ENCODE measurements at places on chromosomes 5 and 9. TPM values are rescaled to one million over a fixed set of nuclear protein-coding genes. Genes with fewer than 3 reads are reported as not detected.

Gene PRR16
- 2.3 TPM for total RNA-seq

Gene PCDHGB7
- 11.3 TPM for total RNA-seq

Gene C8G
- total RNA-seq: 10.8 TPM

Gene PRRT1B
- not detected for total RNA-seq

DNA sequence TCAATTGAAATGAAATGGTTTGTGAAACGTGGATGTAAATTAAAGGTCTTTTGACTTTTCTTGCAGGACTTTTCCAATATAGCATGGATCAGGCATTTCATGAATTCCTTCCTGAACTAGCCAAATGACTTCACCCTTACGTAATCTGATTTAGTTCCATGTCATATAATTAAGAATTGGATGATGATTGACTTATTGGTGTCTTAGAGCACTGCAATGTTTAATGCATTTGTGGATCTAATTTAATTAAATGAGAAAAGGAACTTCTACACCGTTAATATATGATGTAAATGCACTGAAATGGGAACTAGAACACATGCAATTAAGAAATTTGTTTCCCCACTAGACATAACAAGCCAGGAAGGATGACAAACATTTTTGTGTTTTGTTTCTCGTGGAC is 228.8 kb downstream of the FBXL7 start:
- no peaks in the 10 kb centered on the region for H3K27me3 ChIP-seq
- H3K4me3 ChIP-seq: no peak overlapping the region
- peaks cover 15% of the 10 kb centered on the region for H3K4me1 ChIP-seq
- DNase-seq: no peak

- H3K4me3 ChIP-seq: peak within 1 kb of the TSS; percentile 51
- peak; percentile 92 for DNase-seq
- no peaks in the 10 kb centered on the region for H3K4me1 ChIP-seq
- no peak within 1 kb of the TSS for H3K27ac ChIP-seq
These were observed at the start of gene KCNN2 for GRCh38 chr5:114361724-114362196. Gene KCNN2, plus strand, starts transcription at chr5:114362070. Its CDS starts 70 bp downstream, at chr5:114362140.

GRCh38 chr5:124649491-124650146 is 96.8 kb downstream of the ZNF608 start:
- H3K36me3 ChIP-seq: peaks cover 20% of the 10 kb centered on the region
- H3K27ac ChIP-seq: peak overlapping the region; percentile 76

DNA sequence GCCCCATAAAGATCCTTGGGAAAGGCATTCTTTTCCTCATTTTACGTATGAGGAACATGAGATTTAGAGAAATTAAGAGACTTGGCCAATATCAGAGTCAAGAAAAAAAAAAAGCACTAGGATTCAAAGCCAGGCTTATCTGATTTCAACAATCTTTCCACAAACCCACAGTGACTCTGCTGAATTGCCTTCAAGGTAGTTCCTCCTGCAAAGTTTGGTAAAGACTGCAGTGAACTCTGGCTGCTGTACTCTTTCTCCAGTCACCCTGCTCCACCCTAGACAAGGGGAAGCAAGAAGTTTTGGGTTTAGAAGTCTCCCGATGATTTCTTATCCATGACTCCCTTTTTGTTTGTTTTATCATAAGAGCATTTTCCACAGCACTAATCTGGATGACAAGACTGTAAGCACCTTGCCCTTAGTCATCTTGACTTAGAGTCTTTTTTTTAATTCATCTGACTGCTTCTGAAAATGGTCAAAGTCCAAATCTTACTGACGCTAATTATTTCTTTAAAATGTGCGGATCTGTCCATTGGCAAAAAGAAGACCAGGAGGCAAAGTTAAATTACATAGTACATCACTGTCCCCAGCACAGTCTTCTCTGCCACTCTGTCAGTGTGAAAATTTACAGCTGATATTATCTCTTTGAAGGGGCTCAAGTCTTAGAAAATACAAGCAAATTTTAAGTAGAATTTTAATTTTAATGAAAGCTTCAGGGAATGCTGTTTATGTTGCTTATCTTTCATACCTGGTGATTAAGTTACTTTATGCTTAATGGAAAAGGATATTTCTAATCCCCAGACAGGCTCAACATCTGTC is 180.1 kb downstream of the TTLL11 start:
- no peaks in the 10 kb centered on the region for H3K27me3 ChIP-seq
- no peak overlapping the region for H3K4me3 ChIP-seq
- no peaks in the 10 kb centered on the region for H3K36me3 ChIP-seq
- DNase-seq: no peak

DNA sequence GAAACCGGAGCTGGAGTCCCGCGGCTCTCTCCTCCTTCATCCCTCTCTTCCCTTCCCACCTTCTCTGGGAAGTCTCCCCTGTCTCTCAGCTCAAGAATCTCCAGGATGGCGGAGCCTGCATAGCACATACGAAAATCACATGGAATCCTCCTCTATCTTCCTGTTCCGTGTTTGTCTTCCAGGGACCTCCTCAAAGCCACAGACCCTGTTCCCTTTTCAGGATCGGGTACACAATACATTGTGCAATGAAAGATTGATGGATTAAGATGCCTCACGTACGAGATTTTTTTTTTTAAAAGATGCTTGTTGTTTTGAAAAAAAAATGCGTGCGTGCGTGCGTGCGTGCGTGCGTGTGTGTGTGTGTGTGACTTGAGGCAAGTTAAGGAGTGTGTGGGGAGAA is 46.6 kb upstream of the OLFM1 start:
- no peaks in the 10 kb centered on the region for H3K4me1 ChIP-seq
- H3K27ac ChIP-seq: no peak overlapping the region
- no peak overlapping the region for H3K4me3 ChIP-seq
- no peak for DNase-seq

GRCh38 chr5:172585114-172585513 is 55.9 kb upstream of the NEURL1B start:
- no peaks in the 10 kb centered on the region for H3K36me3 ChIP-seq
- DNase-seq: no peak
- H3K27ac ChIP-seq: no peak overlapping the region
- no peaks in the 10 kb centered on the region for H3K27me3 ChIP-seq
- H3K4me3 ChIP-seq: no peak overlapping the region

DNA sequence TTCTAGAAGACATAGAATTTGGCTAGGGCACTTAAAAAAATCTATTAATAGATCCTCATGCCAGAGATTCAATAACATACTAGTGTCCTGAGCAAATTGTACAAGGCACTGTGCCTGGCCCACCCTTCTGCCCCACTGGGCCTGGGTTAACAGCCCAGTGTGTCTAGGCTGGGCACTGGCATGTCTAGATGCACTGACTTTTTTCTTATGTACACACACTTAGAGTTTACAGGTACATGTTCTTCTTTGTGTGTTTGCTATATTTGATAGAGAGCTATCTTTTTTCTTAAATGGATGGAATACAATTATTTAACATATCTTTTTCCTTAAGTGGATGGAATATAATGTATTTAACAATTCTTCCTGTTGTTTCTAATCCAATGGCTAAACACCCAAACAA is 241.5 kb downstream of the AUH start:
- H3K4me1 ChIP-seq: peaks cover 24% of the 10 kb centered on the region
- H3K27ac ChIP-seq: peak overlapping the region; percentile 70
- H3K4me3 ChIP-seq: no peak overlapping the region

DNA sequence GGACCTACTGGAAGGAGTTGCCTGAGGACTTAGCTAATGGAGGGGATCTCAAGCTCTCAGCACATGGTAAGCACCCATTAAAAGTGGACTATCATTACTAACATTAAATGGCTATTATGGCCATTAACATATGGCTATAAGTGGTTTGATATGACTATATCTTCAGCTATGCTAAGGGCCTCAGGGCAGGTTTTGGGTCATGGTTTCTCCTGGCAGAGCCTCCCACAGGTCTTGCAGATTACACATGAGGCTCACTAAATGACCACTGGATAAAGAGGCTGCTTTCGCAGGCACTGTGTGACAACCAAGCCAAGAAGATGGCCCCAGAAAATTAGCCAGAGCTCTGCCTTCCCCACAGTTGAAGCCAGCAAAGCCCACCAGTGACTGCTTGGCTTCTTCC is 15.4 kb downstream of the CCNJL start:
- no peak for DNase-seq
- no peak overlapping the region for H3K4me3 ChIP-seq
- peaks cover 12% of the 10 kb centered on the region for H3K4me1 ChIP-seq
- H3K36me3 ChIP-seq: no peaks in the 10 kb centered on the region

- H3K36me3 ChIP-seq: no peaks in the 10 kb centered on the region
- H3K27ac ChIP-seq: no peak overlapping the region
- no peak overlapping the region for H3K4me3 ChIP-seq
- H3K4me1 ChIP-seq: no peaks in the 10 kb centered on the region
- peak; percentile 18 for DNase-seq
These were observed 41.6 kb upstream of the MROH2B start for GRCh38 chr5:41112486-41113455.

DNA sequence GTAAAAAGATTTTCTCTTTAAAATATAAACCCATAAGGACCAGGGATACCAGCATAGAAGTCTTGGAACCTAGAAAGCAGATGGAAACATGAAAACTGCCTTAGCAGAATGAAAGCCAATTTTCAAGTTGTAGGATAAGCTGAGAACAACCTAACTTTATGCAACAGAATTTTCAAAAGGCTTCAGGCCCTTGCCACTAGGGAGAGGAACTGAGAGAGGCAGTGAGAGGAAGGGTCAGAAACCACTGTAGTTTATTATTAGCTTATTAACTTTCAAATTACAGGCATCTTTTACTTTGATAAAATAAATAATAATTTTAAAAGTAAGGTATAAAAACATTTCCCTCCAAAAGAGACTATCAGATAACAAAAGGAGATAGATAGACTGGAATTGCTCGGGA is 33.4 kb downstream of the FAM81B start:
- no peaks in the 10 kb centered on the region for H3K27me3 ChIP-seq
- H3K36me3 ChIP-seq: no peaks in the 10 kb centered on the region

- no peaks in the 10 kb centered on the region for H3K36me3 ChIP-seq
- no peaks in the 10 kb centered on the region for H3K27me3 ChIP-seq
- no peak for DNase-seq
- no peak overlapping the region for H3K27ac ChIP-seq
- no peak overlapping the region for H3K4me3 ChIP-seq
- H3K4me1 ChIP-seq: peaks cover 26% of the 10 kb centered on the region
These were observed 119.1 kb downstream of the C9orf50 start for GRCh38 chr9:129501771-129502319.

DNA sequence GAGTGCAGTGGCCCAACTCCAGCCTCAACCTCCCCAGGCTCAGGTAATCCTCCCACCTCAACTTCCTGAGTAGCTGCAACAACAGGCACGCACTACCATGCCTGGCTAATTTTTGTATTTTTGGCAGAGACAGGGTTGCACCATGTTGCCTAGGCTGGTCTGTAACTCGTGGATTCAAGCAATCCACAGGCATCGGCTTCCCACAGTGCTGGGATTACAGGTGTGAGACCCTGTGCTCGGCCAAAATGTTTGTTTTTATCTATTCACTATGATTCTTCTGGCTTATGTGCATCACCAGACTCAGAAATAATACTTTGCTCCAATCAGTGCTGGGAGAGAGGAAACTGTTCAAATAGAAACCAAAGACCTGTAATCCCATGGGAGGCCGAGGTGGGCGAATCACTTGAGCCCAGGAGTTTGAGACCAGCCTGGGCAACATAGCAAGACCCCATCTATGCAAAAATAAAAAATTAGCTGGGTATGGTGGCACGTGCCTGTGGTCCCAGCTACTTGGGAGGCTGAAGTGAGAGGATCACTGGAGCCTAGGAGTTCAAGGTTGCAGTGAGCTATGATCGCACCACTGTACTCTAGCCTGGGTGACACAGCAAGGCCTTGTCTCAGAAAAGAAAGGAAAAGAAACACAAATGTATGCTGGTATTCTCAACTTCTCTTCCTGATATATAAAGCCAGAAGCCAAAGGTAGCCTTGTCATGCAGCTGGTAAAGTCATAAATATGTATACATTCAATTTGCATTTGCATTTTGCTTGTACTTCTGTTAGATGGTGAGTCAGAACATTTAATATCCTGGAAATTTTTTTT is 4.5 kb downstream of the PIP5K1B start:
- H3K4me1 ChIP-seq: no peaks in the 10 kb centered on the region
- H3K36me3 ChIP-seq: no peaks in the 10 kb centered on the region
- no peak for DNase-seq
- H3K27me3 ChIP-seq: peaks cover 36% of the 10 kb centered on the region

GRCh38 chr9:84615544-84615943 is 54.0 kb upstream of the NTRK2 start:
- H3K36me3 ChIP-seq: no peaks in the 10 kb centered on the region
- H3K4me1 ChIP-seq: no peaks in the 10 kb centered on the region
- H3K27me3 ChIP-seq: no peaks in the 10 kb centered on the region
- H3K27ac ChIP-seq: no peak overlapping the region
- DNase-seq: peak; percentile 2

- H3K4me1 ChIP-seq: peaks cover 47% of the 10 kb centered on the region
- peak overlapping the region; percentile 61 for H3K27ac ChIP-seq
- DNase-seq: peak; percentile 73
- H3K4me3 ChIP-seq: no peak overlapping the region
- no peaks in the 10 kb centered on the region for H3K36me3 ChIP-seq
These were observed 579.7 kb upstream of the ZNF608 start for GRCh38 chr5:125326150-125326510.

DNA sequence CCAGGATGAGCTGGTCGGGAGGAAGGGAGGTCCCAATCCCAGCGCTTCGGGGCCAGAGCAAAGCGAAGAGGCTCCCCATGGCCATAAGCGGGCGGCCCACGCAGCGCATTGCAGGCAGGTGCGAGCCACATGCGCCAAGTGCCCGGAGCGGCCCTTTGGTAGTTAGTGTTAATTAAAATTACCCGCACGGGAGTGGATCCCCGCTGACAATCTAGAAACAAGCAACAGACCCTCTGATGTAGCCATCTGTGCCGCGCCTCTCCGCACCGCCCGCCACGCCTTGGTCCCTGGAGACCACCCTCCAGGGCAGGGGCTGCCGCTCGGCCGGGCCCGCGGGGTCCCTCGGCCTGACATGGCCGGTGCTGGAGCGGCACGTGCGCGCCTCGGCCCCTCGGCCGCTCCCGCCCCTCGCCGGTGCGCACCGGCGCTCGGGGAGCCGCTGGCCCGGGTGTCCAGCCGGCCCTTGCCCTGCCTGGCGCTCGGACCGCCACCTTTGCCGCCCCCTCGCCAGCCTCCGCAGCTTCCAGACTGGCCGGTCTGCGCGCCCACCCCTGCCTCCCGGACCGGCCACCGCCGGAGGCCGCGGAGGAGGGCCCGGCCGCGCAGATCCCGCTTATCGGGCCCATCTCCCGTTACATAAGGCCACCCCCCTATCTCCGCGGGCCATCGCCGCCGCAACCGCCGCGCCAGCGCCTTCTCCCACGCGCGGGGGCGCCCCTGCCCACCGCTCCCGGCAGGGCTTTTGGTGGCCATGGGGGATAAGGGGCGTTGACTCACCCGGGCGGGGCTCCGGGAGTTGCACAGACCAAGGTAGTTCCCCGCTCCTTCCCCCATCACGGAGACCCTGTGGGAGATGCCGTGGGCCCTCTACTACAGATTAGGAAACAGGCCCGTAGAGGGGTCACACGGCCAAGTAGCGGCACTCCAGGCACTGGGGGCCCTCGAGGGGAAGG is 1.9 kb upstream of the IL13 start:
- H3K36me3 ChIP-seq: no peaks in the 10 kb centered on the region
- H3K27ac ChIP-seq: no peak overlapping the region
- no peaks in the 10 kb centered on the region for H3K4me1 ChIP-seq

GRCh38 chr9:87581513-87581912 is 83.8 kb downstream of the DAPK1 start:
- DNase-seq: peak; percentile 83
- H3K27ac ChIP-seq: peak overlapping the region; percentile 20
- no peaks in the 10 kb centered on the region for H3K36me3 ChIP-seq
- peaks cover 19% of the 10 kb centered on the region for H3K4me1 ChIP-seq
- no peak overlapping the region for H3K4me3 ChIP-seq
- H3K27me3 ChIP-seq: no peaks in the 10 kb centered on the region
